HS-27A (cell line): ENCODE measurements at places on chromosomes 12 and 14.

- DNase-seq, result no peak
Measured at GRCh38 chr12:66648033-66648735, 30.7 kb downstream of the GRIP1 start.

GRCh38 chr12:10842862-10843261, 6.4 kb downstream of the PRR4 start:
- DNase-seq, result no peak

DNA sequence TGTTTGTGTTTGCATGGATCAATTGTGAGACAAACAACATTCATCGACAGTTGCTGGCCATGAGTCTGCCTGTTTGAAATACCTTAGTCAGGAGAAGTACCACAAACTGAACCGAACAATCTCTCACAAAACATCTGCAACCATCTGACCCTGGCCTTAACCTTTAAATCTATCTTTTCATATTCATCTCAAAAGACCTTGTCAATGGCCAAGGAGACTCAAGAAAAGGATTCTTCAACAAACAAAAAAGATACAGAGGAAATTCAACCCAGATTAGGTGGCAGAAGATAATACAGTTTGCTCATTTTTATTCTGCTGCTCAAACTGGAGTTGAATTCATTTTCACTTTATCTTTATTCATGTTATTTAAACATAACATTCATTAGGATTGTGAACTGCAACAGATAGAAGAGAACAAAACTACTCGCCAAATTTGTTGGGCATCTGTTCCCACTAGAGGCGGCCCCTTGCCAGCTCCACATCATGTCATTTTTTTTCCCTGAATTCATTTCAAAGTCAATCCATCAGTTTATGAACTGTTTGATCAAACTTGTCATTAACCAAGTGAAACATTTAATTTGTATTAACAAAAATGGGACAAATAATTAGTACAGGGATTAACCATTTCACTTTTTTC, 152.3 kb upstream of the OTX2 start:
- no peak for DNase-seq

DNA sequence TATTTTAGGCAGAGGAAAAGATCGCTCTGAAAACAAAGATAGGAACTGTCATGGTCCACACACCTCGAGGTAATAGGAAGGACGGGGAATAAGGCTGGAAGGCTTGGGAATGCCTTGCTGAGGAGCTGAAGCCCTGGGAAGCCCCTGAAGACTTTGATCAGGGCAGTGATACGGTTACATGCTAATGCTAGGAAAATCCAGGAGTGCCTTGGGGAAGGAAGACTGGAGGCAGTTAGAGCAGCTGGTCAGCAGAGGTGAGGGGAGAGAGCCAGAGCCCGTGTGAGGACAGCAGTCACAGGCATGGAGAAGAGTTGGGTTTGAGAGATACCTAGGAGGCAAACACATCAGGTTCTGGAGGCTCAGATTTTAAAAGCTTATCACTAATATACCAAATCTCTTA, 8.6 kb upstream of the YY1 start:
- no peak for DNase-seq

- no peak for DNase-seq
Measured at GRCh38 chr12:1877169-1877878, 41.1 kb downstream of the CACNA2D4 start.

DNA sequence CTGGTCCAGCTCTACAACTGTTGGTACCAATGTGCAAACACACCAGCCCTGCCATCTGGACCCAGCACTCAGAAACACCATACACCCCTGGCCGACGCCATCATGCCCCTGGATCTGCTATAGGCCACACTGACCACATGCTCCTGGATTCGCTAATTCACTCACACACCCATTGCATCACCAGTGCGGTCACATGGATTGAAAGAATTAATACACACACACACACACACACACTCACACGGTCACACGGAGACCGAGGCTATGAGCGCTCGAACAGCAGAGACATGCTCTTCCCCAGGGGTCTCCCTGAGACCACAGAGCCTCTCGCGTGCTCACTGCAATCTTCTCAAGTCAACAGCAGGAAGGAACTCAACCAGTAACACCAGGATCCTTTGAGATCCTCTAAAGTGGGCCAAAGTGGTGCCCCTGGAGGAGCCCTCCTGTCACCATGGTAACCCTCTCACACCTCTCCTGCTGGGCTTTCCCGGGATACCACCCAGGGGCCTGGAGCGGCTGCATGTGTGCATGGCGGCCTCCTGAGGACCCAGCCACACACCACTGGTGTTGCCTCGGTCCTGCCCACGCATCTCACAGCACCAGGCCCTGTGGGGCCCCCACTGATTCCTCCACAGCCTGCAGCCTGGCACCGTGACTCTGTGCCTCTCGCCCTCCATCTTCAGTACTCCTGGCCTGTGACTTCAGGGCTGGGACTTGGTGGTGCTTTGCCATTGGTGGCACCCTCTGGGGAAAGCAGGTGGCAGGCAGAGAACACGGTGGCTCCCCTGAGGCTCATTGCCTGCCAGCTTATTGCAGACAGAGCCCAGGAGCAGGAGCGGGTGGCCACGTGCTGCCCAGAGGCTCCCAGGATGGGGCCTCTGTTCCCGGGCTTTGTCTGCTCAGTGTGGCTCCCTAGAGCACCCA, 15.1 kb downstream of the LRTM2 start:
- DNase-seq, result no peak

DNA sequence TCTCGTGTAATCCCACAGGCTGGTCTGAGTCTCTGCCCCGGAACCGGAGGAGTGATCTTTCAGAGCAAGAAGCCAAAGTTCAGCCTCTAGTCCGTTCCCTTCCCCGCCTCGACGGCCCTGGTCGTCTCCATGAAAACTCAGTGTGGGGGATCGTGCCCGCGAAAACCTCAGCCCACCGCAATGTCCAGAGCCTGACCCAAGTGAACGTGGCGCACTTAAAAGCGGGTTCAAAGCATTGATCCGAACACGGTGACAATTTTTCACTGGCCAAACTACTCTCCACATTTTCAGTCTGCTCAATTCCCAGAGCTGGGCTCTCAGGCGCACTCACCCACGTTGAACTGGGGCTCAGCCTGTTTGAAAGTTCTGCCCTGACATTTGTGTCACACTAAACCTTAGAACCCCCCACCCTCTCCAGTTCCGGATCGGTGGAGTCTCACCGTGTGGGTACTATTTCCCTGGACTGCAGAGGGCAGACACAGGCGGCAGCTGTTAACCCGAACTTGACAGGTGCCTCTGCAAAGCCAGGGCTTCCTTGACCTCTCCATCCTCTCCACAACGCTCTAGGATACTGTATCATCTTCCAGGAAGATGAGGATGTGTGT, 886 bp upstream of the PRICKLE1 start:
- no peak for DNase-seq

- DNase-seq, result no peak
Measured at GRCh38 chr12:131950182-131950913, 606 bp downstream of the EP400 start.

- DNase-seq, result no peak
Measured at GRCh38 chr12:104216521-104216924, 944 bp downstream of the TXNRD1 start.

GRCh38 chr12:93943780-93944179, 204.6 kb upstream of the PLXNC1 start:
- DNase-seq, result no peak
